Right hindlimb (tissue), 1 donor: ENCODE measurements at places on chromosomes 2 and 18.

DNA sequence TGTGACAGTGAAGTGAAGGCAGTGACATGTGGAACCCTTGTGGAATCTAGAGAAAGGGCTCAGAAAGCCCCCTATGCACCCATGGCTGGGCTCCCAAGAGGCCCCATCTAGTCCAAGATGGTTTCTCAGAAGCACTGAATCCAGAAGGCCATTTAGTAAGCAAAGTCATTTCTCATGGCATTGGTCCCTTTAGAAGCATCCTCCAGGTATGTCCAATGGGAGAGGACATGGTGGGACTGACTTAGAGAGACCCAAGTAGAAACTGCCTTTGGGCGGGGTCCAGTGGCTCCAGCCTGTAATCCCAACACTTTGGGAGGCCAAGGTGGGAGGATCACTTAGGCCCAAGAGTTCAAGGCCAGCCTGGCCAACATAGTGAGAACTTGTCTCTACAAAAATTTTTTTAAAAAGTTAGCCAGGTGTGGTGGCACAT lies 72.5 kb upstream of the RMDN2 start:
- DNase-seq = no peak

DNA sequence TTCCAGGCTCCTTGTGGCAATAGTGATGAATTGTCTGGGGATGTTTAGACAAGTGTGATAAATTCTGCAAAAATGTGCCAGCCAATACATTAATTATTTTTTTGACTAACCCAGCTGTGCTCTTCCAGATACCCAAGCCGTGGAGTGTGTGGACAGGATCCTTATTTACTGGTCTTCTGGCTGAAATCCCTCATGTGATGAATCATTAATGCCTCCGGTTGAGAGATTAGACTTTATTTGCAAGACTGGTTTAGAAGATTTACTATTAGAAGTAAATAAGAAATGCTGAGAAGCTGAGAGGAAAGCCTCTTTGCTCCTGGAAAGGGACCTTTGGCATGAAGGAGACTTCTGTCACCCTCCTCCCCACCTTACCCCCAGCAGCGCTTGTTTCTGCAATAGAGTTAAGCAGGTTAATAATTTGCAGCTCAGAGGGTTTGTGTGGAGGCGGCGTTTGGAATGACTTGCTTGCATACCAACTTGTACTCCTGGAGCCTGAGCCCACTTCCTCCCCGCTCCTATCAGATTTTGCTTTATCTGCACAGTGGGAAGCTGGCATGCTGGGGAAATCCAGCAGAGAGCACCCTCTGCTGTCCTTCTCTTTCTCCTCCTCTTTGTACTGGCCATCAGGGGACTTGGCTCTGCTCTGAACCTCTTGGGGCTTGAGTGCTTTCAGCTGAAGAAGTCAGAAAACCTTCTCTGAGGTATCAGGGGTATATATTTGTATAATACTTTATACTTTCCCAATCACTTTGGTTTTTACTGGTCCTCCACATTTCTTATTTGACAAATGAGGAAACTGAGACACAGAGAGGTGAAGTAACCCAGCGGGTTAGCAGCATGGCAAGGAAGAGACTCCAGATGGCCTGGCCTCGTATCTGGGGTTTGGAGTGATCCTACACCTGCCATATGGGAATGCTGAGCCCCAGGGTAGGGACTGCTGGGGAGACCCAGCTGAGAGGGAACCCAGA lies 16.3 kb downstream of the SLC3A1 start:
- DNase-seq = no peak

GRCh38 chr18:55404136-55404830 lies 183.7 kb downstream of the TCF4 start:
- DNase-seq = no peak

DNA sequence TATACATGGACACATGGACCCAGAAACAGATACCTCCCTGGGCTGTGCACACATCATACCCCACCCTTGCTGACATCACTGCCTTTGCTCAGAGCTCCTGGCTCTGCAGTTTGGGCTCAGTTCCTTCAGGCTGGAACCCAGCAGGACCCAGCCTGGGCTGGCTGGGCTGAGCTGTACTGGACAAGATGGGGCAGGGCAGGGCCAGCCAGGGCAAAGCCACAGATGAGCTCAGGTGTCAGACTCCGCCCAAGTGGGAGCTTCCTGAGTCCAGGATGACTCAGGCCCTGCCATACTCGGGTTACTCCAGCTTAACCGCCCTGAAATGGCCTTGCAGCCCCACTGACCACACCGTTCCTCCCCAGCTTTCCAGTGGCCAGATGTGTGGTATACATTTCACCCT lies 284.9 kb downstream of the OSR1 start:
- no peak for DNase-seq

DNA sequence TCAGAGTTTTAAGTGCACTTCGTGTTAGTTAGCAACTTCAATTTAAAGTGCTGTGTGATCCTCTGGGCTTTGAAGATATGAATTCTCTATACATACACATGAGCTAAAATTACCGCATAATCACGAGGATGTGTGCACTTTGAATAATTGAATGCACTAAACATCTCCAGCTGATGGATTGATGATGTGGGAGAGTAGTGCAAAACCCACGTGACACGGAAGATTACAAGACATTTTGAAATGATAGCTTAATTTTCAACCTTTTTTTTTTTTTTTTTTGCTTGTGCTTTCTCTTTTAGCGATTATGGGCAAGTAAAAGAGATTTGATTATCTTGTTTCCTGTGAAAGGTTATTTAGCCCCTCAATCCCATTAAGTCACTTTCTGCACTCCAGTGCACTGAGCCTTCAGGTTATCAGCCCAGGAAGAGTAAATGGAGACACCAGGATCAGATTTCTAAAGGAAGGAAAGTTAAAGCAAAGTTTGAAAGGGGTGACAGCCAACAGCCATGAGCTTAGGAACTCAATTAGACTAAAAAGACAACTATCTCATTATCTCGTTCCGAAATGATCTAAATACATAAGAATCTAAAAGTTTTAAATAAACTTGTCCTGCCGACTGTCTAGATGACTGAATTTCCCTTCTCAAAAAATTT lies 81.6 kb downstream of the CDK15 start:
- no peak for DNase-seq
